ENCODE measurements at places on chromosomes 5 and 9.

DNA sequence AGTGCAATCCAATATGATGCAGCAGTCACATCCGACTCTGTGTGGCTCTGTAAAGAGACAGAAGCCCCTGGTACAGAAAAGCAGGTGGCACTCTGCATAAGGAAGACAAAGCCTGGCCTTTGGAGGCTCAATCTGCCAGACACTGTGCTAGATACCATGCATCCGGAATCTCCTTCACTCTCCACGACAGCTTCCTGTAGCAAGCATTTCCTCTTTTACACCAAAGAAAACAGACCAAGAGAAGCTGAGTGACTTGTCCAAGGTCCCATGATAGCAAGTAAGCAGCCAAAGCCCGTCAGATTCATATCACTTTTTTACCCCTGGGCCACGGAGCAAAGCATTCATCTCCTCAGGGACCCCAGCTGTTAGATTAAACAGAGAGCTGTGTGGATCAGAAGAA lies 64.2 kb upstream of the SMIM23 start:
- DNase-seq, result no peak

- DNase-seq, result no peak
Measured at GRCh38 chr5:29702875-29703274, 1490.6 kb upstream of the CDH6 start.

GRCh38 chr5:66739951-66740350 lies 143.8 kb downstream of the MAST4 start:
- no peak for DNase-seq

DNA sequence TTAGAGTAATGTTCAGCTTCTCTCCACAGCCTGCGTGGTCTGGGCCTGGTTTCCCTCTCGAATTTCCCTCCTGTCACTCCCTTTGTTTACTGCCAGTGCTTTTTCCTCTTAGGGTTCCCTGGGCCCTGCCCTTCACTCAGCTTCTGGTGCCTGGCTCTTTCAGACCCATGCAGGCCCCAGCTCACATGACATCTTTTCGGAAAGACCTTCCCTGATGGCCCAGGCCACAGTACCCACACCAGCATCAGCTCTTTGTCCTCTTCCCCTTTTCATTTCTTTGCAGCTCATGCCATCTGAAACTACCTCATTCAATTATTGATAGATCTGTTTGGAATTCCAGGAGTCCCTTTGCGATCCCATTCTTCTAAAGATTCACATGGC lies 68.1 kb upstream of the ABL1 start:
- DNase-seq, result no peak

GRCh38 chr9:75695921-75696320 lies 194.6 kb upstream of the PCSK5 start:
- no peak for DNase-seq

- no peak for DNase-seq
Measured at GRCh38 chr5:72480841-72481240, 26.4 kb downstream of the ZNF366 start.

DNA sequence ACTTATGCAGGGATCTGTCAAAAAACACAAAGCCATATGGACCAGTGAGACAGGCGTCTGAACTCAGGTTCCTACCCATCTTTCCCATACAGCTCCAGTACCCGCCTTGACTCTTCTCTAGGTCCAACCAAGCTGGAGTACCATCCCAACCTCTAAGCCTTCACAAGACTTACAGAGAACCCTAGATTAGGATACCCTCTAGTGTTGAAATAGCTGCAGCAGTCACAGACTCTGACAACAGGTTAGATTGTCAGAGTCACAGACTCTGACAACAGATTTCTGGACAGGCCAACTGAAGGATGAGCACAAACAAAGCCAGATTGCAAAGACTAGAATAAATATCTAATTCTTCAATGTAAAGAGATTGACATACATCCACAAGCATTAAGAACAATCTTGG lies 266.1 kb downstream of the GRIA1 start:
- DNase-seq, result no peak

DNA sequence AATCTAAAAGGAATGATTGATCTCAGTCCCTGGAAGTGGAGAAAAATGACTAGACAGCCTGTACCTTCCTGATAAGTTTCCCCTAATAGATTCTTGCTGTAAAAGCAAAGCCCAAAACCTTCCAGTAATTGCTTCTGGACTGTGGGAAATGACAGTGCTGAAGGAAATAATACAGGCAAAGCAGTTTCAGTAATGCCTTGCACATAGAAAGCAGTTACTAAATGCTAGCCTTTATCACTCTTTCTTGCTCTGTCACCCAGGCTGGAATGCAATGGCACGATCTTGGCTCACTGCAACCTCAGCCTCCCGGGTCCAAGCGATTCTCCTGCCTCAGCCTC lies 50.3 kb downstream of the MAP1B start:
- no peak for DNase-seq

DNA sequence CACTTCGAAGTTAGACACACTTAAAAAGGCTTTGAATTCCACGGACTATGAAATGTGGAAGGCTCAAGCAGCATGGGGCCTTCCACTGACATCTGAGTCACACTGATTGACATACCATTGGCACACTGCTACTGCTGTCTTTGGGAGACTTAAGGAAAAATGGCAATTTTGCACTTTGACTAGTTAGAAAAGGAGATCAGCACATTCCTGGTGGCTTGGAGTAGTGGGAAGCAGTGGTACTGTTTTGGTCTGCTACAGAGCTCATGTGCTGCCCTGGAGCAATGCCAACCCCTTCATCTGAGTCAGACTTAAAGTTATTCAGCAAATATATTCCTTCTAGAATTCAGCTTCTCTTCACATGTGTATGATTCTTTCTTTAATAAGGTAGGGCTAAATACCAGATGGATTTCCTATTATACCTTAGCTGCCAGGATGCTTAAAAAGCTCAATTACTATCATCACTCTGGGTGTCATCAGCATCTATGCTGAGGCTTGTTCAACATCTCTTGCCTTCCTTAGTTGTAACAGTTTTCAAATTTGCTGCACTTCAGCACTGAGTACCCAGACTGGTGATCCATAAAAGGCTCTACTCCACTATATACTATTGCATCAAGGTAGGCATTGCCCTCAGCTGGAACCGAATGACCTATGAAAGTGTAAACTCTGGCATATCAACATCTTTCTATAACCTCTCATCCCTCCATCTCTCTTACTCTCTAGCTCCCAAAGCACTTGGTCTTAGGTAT lies 42.3 kb upstream of the MOCS2 start:
- DNase-seq, result no peak

DNA sequence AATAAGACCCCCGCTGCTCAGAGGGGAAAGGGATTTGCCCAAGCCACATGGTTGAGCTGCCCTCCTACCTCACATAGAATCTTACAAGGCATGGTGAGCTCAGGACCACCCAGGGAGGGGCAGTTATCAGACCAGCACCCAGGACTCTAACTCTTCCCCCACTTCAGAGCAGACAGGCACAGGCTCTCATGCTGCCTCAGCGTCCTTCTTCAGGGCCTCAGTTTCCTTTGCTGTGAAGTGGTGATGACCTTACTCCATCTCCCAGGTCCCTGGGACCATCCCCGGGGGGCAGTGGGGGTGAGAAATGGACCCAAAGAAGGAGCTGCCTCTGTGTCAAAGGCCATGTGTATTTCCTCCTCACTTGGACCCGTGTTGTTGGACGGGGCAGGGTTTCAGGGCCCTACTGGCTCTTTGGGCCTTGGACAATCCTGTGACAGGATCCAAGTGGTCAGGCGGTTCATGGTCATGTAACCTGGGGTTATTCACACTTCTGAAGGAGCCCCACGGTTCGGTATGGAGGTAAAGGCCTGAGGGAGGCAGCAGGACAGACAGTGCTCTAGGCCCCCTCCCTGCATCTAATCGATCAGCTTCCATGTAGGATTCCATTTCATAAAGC lies 31.7 kb upstream of the CSF1R start:
- DNase-seq, result no peak

DNA sequence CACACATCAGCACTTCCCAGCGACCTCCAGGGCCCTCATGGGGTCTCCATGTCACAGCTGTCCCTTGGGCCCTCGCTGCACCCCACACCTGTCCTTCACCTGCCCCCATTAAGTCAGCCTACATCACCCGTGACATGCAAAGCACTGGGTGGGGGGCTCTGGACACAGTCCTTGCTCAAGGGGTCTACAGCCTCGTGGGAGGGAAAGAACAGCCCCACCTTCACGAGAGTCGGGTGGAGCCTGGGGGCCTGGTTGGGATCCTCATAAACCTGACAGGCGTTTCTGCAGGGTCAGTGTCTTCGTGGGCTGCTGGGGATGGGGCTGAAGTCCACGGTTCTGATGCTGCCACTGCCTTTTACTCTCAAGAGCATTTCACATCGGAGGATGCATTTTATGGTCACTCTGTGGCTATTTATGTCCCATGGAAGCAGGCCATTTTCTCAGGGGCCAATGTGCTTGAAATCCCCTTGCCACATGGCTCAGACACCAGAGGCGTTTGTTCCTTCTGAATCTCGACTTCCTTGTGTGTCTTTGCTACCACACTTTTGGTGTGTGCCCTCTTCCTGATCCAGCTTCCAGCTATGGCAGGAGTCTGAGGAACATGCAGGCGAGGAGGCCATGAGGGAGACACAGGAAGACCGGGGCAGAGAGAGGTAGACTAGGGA lies at the start of gene OR2V1:
Gene OR2V1, minus strand, starts transcription at position 338 of the 665 bp plus-strand sequence. CDS start 5,865 bp downstream, outside the sequence.
- no peak for DNase-seq

DNA sequence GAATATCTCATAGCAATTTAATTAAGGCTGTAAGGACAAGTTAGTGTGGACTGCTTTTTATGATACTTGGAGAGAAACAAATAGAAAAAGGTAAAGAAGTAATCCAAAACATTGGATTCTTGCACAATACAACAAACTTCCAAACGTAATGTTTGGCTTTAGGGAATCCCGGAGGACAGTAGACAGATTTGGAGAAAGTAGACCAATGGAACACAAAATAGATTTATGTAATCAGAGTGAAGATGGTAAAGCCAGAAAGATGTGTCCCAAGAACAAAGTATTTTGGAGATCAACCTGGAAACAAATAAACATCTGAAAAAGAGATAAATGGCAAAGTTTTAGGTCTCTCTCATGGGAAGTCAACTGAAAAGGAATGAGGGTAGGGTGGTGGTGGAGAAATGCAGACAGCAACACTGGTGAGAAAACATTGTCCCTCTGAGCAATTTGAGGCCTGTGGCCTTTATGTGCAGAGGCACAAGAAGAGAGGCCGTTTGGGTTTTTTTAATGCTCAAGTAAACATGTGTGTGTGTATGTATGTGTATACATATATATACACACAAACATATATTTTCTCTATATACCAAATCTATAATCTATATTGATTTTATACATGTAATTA lies 620.6 kb downstream of the PDE4D start:
- no peak for DNase-seq

- DNase-seq, result no peak
Measured at GRCh38 chr5:66982056-66982387, 214.6 kb downstream of the CD180 start.

DNA sequence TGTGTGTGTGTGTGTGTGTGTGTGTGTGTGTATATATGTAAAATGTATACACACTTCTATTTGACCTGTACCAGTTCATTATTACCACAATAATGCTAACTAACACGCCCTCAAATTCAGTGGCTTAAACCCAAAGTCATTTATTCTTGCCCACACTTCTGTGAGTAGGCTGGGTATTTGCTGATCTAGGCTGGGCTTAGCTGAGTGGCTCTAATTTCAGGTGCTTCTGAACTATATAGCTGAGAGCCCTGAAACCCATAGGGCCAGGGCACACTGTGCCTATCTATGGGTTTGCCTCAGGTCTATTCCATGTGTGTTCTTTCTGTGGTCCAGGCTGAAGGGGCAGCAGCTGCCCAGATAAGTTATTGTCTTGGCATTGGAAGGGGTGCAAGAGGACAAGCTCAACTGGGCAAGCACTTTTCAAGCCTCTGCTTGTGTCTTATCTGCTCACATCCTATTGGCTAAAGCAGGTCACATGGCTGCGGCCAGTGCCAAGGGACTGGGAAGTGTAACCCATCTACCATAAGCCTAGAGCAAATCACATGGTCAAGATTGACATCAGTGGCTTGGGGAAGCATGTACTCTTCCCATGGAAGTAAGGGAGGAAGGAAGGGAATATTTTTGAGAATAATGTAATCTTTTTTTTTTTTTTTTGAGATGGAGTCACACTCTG lies 139.9 kb downstream of the PALM2AKAP2 start:
- no peak for DNase-seq

DNA sequence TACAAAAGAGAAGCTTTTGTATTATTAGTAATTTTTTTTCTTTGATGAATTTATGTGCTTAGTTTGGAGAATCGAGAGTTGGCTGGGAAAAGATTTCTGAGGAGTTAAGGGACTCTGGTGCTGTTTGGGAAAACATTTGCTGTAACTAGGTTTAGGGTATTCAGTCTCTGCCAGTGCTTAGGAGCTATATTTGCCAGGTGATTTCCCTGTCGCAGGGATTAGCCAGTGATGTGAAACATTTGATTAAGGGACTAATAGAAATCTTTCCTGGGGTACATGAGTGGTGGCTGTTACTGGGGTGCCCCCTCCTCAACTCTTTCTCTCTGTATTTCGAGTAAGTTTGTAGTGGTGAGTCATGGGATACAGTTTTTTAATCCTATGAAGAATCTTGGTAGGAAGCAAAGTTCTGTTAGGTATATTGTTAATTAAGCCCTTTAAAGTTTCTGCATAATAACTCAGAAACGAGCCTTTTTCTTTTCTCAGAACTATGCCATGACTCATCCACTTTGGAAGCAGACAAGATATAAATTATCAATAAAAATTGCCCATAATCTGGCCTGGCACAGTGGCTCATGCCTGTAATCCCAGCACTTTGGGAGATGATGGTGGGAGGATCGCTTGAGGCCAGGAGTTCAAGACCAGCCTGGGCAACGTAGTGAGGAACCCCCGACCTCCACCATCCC lies 18.6 kb downstream of the RGMB start:
- no peak for DNase-seq

- no peak for DNase-seq
Measured at GRCh38 chr5:138849439-138849838, 25.7 kb downstream of the LRRTM2 start.

All from stimulated activated CD4-positive, alpha-beta T cell treated with anti-CD3 and anti-CD28 coated beads, Interleukin-12 subunit alpha, Interleukin-12 subunit beta, amount 100 ng/mL, for 24 hours (primary cell).